AML-193 (cell line): ENCODE measurements at places on chromosomes 7 and 10.

DNA sequence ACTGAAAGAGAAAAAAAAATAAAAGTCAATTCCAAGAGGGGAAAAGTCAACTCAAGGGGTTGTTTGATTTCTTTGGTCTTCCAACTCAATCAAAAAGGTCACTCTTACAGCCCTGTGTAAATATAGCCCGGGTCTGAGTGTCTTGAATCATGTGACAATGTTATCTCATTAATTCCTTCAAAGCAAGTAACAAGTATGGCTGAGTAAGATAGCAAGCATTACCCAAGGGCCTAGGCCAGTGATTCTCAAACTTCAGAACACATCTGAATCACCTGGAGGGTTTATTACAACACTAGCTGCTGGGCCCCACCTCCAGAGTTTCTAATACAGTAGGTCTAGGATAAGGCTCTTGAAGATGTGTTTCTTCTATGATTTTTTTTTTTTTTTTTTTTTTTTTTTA lies 125.0 kb downstream of the PRLHR start:
- DNase-seq, result no peak

DNA sequence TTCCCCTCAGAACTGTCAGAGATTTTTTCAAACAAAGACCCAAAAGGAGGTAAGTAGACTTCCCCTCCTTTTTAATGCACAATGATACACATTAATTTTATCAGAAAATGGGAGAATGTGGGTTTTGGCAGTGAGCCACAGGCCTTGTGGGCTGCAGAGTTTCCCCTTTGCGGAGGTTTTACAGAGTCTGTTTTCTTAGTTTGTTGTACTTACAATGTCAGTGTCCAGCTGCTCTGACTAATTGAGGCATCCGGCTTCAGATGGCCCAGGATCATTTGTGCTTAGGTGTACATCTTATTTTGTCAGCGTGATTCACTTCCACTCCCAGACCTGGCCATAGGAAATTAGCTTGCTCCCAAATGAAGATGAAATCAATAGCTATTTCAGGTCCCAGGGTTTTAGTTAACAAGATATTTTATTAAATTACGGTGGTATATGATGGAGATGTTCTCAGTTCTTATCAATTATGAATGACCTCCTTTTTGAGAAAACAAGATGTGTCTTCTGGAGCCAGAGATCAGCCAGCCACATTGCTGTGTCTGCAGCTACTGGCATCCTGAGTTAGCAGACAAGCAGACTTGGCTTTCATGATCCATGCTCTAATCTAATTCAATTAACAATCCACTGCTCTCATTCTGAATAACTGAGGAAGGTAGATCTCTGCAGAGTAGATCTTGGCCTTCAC lies 1086.6 kb upstream of the SORCS1 start:
- DNase-seq, result no peak

GRCh38 chr7:136637813-136638212 lies 230.6 kb upstream of the CHRM2 start:
- DNase-seq, result no peak

- DNase-seq, result no peak
These were observed 24.9 kb downstream of the GSAP start for GRCh38 chr7:77391230-77391629.

DNA sequence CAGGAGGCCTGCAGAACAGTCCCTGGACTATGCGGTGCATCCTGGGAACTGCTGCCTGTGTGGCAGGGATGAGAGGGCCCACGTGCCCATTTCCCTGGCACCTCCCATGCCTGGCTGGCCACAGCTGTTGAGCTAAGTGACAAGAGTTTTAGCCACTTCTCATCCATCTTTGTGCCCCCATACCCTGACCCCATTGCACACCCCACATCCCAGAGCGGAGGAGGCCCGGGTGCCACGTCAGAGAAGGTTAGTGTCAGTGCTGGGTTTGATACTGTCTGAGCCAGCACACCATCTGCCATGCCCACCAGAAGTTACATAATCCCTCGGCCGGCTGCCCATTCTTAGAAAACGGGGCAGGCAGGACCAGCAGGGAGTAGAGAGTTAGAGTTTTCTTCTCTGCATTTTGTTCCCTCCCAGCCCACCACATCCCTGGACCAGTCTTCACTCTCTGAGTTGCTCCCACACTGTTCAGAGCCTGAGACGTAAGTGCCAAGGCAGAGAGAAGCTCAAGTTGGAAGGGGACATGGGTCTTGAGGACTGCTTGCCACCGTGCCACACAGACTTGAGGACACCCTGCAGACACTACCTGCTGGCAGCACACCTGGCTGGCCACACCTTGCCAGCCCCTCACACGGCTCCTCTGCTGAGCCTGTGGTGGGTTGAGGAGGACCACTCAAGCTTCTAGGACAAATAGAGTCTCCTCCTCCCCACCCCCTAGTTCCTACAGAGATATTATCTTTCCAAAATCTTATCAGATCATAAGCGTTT lies 13.1 kb downstream of the UNC5B start:
- DNase-seq, result no peak

DNA sequence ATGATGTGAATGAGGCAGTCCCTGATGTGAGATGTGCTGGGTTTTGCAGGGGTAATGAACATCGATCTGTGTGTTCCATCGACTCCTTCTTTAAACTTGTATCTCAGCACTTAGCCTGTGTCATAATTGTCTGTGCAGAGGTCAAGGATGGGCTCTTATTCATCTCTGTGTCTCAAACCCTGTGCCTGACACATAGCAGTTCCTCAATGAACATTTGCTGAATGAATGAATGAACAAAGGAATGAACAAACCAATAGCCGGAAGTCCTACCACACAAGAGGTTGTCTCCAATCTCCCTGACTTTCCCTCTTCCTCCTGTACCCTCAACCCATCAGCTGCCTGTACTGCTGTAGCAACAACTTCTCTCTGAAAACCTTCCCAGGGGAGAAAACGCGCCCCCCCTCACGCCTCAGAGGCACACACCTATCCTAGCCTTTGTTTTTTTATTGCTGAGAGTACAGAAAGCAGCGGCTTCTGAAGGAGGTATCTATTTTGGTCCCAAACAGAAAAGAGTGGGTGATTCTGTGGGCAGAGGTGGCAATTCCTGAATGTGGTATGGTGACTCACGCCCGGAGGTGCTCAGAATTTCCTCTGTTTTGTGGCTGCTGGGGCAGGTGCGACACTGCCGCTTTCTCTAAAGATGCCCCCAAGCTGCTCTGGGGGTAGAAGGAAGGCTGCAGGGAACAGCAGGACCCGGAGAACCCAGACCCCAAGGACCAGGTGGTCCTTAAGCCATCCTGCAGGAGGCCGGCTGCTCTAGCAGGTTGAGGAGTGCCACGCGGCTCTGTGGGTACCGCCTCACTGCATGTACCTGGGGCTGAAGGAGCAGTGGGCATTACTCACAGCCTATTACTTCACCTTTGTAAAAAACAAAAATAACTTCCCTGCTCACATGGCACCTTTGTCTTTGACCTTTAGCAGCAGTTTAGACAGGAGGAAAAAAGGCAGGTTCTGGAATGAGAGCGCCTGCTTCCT lies 9.6 kb downstream of the IL2RA start:
- no peak for DNase-seq

DNA sequence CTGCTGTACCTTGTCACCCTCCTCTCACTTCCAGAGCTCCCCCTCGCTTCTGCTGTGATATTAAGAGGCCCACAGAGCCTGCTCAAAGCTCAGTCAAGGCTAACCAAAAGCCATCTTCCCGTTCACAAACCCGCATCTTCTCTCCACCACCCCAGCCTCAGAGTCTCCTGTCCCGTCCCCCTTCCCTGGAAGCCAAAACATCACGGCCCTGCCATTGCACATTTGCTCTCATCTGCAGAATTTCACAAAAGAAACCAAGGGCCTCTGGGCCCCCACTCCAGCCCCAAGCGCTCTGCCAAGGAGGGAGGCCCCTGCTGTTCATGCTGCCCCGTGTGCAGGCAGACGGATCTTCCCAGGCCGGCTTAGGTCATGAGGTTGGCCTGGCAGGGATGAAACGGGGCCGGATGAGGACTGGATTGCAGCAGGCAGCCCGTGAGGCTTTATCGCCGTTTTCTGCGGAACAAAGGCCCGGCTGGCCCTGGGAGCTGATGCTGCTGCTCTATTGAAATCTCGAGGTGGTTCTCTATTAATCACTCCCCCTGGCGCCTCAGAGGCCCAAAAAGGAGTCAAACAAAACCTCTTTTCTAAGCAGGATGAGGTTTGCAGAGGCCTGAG lies 31.6 kb upstream of the FOXK1 start:
- DNase-seq, result no peak

GRCh38 chr7:4437916-4438315 lies 244.2 kb upstream of the FOXK1 start:
- DNase-seq, result no peak

DNA sequence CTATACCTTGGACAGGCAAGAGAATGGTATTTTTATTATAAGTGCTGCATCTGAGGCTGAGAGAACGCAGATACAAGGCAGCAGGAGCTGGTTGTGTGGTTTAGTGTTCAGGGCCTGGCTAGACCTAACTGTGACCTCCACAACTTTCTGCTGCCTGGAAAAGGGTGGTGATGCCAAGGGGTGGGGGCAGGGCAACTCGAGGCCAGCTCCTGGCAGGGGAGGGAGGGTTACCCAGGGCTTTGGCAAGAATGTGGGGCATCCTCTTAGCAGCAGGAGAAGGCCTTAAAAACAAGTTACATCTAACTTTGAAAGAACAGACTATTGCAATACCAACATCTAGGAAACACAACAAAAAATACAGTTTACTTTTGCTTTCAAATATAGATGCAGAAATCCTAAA lies 13.0 kb downstream of the MXI1 start:
- DNase-seq, result no peak

- no peak for DNase-seq
These were observed 170.4 kb upstream of the C7orf33 start for GRCh38 chr7:148419856-148420832.

- peak; percentile 47 for DNase-seq
These were observed 75.1 kb downstream of the ANKRD61 start for GRCh38 chr7:6106140-6106904.

DNA sequence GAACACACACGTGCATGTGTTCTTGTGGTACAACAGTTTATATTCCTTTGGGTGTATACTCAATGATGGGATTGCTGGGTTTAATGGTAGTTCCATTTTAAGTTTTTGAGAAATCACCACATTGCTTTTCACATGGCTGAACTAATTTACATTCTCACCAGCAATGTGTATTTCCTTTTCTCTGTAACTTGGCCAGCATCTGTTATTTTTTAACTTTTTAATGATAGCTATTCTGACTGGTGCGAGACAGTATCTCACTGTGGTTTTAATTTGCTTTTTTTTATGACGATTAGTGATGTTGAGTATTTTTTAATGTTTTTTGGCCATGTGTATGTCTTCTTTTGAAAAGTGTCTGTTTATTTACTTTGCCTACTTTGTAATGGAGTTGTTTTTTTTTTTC lies 256.6 kb downstream of the ZWINT start:
- no peak for DNase-seq

GRCh38 chr7:137283153-137283552 lies 60.4 kb downstream of the PTN start:
- no peak for DNase-seq

DNA sequence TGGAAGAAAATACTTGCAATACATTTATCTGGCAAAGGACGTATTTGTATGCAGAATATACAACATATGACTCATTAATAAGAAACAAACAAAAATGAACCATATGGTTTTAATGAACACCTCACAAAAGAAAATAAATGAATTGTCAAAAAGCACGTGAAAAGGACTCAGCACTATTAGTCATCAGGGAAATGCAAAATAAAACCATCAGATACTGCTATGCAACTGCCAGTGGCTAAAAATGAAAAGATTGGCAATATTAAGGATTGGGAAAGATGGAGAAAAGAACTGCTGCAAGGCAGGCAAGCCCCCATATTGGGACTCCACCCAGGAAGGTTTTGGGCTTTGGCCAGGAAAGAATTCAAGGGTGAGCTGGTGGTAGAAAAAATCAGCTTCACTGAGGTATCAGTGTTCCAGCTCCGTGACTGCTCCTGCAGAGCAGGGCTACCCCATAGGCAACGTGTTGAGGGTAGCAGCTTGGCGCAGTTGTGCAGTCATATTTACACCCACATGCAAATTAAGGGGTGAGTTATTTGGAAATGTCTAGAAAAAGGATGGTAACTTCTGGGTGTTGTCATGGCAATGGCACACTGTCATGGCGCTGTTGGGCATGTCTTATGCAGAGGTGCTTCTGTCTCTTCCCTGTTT lies 72.7 kb downstream of the CUBN start:
- DNase-seq, result no peak

GRCh38 chr10:19611775-19612174 lies 204.5 kb upstream of the PLXDC2 start:
- DNase-seq, result no peak

DNA sequence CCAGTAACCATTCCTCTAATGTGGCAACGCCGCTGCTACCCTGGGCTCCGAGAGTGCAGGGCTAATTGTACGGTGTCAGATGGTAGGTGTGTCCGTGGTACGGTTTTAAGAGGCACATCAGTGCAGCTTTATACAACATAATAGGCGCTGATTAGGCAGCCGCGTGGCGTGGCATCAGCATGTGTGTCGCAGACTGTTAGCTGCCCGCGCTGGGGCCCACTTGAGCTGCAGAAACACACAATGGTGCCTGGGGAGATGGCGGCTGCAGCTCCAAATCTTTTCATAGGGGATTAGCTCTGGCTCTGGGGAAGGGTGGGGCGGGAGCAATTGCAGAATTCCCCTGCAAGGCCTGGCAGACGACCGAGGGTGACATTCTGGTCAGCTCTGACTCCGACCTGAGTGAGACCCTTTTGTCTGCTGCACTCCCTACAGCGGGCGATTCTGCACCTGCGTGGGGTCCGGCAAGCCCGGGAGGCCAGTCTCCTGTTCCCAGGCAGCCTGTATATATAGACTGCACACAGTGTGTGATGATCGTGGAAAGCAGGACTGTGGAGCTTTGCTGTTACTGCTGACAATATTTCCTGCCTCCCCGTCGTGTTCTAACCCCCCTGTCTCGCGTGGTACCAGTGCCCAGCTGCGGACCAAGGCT lies 722.7 kb upstream of the CELF2 start:
- no peak for DNase-seq

DNA sequence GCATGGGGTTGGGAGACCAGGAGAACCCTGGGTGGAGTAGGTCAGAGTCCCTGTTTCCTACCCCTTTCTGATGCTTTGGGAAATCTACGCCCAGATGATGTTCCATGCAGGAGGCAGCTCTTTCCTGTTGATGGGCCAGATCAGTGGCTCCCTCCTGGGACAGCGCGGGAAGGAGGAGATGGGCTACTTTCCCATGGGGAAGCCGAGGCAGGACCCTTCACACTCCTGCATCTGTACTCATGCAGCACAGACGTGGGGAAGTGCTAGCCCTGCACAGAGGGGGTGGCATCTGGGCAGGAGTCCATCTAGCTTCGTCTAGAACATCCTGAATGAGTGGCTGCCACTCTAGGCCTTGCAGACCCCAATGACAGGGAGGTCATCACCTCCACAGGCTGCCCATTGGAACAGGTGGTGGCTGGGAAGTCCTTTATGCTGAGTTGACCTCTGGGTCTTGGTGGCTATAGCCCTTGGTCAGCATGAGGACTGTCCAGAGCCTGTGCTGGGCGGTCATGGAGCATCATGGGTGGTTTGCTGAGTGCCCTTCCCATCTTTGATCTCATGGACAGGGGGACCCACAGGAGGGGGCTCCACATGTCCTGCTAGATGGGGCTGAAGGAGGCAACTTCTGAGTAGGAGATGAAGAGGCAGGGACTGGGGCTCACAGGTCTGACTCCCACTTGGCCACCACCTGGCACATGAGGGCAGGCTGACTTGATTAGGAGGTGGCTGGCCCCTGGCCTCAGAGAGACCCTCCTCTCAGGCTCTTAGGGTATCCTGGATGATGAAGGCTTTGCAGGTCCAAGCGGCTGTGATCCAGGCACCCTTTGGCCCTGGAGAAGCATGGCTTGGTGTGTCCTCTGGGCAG lies 24.6 kb downstream of the RAMP3 start:
- no peak for DNase-seq
